ENCODE measurements at places on chromosomes 4 and X. TPM values are rescaled to one million over a fixed set of nuclear protein-coding genes. Genes with fewer than 3 reads are reported as not detected.

DNA sequence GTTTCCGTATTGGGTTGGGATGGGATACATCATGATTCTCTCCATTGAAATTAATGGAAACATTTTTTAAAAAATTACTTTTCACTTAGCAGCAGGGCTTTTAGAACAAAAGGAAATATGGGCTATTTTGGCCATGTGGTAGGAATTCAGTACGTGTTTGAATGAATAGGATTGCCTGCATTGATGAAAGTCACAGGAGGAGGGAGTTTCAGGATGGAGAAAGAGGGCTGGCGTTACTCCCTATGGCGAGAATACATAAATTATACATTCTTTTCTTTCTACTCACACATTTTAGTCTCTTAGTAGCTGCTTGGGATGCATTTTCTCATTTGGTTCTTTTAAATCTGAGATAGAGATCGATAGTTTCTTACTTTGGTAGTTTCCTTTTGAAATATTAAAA lies 100.3 kb upstream of the PDHA1 start:
- no peak for DNase-seq

GRCh38 chr4:158172261-158173258 lies at the start of gene GASK1B:
Gene GASK1B, minus strand, starts transcription at chr4:158173025. Its CDS starts 1,650 bp downstream, at chr4:158171375.
- DNase-seq: no peak

KLKB1 gene
- total RNA-seq: 0.48 TPM

NCAPG gene
- total RNA-seq: 59.1 TPM

- no peak for DNase-seq
These were observed 18.6 kb downstream of the SEC24D start for GRCh38 chr4:118817178-118817930.

DNA sequence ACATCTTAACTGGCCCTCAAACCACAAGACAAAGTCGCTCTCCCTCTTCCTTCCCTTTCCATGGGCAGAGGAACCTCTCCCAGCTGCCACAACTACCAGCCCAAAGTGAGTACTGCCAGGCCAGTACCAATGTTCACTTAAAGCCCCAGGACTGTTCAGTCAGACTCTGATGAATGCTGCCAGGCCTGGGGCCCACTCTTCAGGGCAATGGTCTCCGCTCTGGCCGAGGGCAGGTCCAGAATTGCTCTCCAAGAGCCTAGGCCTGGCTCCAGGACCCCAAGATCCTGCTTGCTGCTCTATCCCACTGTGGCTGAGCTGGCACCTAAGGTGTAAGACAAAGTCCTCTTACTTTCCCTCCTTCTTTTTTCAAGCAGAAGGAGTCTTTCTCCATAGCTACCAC lies 790.9 kb downstream of the KLHL13 start:
- DNase-seq: no peak

- DNase-seq: peak; percentile 24
These were observed 103.6 kb downstream of the UCHL1 start for GRCh38 chr4:41360214-41360920.

DNA sequence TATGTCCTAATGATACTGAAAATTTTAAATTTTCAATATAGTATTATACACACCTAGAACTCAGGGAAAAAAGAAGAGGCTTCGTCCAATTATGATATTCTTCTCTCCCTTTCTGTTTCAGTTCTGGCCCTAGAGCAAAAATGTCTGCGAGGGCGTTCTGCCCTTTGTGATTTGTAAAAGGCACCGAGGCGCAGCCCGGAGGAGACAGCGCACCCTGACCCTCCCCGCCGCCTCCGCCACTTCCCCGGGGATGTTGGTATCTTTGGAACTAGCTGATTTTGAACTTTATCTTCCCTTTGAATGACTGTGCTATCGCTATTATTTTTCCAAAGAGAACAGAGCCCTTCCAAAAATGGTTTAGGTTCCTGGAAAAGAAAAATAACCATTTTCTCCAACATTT lies 173.2 kb upstream of the FAM9B start:
- no peak for DNase-seq

DNA sequence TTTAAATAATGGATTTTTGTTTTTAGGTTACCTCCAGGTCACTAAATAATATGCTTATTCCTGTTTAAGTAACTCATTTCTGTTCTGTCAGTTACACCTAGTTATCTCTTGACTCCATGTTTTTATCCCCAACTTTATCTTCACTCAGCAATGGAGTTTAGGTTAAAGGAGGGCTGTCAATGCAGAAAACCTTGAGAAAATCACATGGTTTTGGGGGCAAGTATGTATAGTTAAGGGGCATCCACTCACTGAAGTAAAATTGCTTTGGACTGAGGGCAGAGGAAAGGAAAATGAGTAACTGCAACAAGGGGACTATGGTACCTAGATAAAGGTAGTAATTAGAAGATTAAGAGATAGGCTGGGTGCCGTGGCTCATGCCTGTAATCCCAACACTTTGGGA lies 87.1 kb downstream of the UBE2K start:
- no peak for DNase-seq

BRS3 gene
- total RNA-seq: not detected

DNA sequence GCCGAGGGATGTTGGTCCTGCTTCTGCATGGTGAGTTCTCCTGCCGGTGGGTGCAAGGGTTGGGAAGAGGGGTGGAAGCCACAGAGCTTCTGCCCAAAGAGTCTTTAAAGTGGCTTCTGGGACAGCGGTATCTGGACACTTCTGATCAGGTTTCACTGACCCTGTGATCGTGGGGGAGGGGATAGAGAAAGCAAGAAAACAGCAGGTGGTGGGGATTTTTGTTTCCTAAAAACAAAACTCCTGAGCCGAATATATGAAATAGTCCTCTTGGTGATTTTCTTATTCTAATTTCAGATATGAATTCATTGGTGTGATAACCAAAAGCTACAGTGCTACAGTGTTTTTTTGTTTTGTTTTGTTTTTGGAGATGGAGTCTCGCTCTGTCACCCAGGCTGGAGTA lies 754 bp downstream of the NYX start:
- DNase-seq: no peak

APLN gene
- total RNA-seq: 1.9 TPM

DNA sequence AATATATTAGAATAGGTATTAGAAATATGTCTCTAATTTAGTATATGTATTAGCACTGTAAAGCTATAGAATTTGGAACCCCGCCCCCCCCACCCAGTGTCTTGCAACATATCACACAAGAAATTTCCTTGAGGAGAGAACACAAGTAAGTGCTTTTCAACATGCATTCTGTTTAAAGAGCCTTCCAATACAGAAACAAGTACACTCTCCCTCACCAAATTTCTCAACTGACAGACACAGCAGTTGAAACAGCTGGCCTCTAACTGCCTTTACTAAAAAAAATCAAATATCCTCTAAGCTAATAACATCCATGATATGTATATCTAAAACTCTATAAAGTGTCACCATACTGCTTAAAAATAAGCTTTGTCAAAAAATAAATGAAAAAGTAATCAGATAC lies 12.4 kb downstream of the CAMK2D start:
- DNase-seq: no peak

PDZD4 gene
- total RNA-seq: 1.1 TPM

DNA sequence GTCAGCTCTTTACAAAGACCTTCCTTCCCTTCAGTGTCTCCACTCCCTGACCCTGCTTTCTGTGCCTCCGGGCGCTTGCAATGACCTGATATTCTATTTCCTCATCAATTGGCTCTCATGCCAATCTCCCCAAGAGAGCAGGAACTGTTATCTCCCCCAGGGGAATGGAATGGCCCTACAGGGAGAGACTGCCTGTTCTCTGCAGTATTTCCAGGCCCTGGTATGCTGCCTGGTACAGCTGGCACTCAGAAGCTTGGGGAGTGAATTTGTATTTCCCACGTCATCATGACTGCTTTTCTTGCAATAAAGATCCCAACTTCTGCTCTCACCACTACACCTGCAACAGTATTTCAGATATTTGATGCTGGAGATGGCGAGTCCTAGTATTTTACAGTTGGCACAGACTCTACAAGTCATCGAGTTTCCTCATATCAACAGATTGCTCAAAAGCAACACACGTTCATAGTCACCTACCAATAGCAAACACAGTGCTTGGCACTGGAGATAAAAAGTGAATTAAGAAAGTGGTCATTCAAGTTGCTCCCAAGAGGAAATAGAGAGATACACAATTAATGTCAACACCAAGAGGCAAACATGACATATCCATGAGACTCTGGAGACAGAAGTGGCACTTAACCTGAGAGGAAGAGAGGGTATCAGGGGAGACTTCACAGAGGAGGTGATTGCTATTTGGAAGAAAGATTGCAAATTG lies 90.5 kb upstream of the EGFL6 start:
- no peak for DNase-seq

FOXP3 gene
- total RNA-seq: 23.6 TPM

DNA sequence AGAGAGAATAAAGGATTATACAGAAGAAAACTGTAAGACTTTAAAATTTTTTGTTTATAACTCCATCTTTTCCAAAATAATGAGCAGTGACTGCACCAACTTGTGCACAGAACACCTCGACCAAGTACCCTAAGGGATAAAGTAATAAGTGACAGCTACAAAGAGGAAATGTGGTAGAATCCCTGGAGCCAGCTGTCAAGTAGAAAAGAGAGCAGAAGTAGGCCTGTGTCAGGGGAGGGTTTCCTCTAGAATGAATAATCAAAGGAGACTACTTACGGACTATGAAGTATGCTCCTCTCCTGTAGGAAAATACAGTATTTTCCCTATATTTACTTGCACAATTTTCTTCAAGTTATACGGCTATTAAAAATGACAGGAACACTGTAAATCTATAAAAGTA lies 1.2 kb downstream of the EIF1AX start:
- DNase-seq: no peak

DNA sequence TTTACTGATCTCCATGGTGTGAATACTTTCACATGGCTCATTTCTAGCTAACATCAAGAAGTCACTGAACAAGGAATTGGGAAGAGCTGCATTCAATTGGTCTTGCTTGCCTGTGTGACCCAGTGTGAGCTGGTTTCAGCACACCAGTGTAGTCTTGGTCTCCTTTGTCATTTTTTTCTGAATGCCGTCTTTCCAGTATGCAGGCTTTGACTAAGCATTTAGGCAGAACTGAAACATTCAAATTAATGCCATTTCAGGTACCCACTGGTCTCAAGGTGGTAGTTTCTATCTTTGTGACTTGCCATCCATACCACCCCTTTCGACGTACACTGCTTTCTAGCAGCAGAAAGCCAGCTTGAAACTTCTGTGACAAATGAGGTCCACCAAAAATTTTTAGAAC lies 550.5 kb upstream of the BOD1L1 start:
- no peak for DNase-seq

DNA sequence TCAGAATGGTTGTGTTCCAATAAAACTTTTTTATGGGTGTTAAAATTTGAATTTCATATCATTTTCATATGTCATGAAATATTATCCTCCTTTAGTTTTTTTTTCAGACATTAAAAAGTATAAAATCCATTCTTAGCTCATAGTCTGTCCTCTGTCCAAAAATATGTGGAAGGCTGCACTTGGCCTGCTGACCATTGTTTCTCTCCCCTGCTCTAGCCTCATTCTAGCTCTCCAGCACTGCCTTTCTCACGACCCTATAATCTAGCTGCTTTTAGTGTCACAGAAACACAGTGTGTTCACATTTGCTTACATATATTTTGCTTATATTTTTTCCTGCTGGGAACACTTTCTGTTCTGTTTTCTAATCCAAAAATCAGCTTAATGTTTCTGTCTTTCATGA lies 165.0 kb upstream of the ANK2 start:
- DNase-seq: no peak

PF4V1 gene
- total RNA-seq: not detected

DNA sequence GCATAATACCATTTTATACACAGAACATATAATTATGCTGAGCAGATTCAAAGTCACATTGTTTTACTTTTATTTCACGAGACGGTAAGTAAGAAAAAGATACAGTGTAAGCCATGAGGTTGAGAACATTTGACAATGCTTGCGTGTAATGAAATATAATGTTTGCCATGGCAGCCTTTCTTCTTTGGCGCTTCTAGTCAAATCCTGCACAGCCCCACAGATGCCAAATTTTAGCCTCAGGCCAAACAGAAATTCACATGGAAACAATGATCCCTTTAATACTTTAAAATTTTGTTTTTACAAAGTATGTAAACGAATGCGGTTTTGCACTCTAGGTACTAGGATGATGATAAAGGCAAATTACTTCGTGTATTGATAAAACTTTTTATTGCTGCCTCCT lies 502.7 kb upstream of the SMIM31 start:
- DNase-seq: no peak

LGI2 gene
- not detected for total RNA-seq

DNA sequence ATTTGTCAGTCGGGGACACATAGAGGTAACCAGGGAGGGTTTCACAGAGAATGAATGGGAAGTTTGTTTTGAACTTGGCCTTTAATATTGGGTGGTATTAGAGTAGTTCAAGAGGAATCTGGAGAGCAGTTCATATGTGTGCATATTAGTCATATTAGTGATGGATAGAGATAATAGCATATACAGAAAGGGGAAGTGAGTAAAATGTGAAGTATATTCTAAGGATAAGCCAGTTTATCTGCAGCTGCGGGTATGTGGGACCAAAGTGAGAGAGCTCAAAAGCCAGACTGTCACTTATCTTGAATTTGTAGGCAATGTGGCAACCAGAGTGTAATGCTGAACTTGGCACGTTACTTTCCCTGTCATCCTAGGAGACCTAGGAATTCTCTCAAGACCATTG lies 169.9 kb downstream of the AFF2 start:
- no peak for DNase-seq

GRCh38 chr4:103996637-103997036 lies 276.9 kb upstream of the TACR3 start:
- DNase-seq: no peak

DNA sequence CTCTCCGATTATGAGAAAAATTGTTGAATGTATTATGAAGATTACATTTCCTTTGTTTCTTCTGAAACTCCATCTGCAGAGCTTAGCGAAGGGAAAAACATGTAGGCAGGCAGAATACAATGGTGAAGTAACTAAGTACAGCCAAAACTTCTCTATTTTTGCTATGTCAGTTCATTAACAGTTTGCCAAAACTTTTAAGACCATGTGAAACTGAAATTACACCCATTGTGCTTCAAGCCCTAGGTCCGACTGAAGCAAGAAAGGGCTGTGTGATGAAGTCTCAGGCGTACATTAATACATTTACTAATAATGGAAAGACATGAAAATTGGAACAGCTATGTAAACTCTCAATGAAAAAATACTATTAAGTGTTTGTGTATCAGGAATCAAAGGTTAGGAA lies 398.0 kb downstream of the MAPK10 start:
- DNase-seq: no peak

- no peak for DNase-seq
These were observed 1616.1 kb upstream of the ADGRL3 start for GRCh38 chr4:59583845-59584568.

- no peak for DNase-seq
These were observed 32.9 kb upstream of the PGM2 start for GRCh38 chr4:37793562-37793961.

KLHL8 gene
- 12.6 TPM for total RNA-seq

Measured in activated naive CD8-positive, alpha-beta T cell treated with anti-CD3 and anti-CD28 coated beads, Interleukin-2, amount 10 ng/mL, durations not matched to agents 7 days and 5 days (primary cell).